ENCODE measurements at places on chromosomes 12 and 14.

- peak; percentile 78 for DNase-seq
Measured at GRCh38 chr14:89489761-89490437, 72.9 kb upstream of the FOXN3 start.

DNA sequence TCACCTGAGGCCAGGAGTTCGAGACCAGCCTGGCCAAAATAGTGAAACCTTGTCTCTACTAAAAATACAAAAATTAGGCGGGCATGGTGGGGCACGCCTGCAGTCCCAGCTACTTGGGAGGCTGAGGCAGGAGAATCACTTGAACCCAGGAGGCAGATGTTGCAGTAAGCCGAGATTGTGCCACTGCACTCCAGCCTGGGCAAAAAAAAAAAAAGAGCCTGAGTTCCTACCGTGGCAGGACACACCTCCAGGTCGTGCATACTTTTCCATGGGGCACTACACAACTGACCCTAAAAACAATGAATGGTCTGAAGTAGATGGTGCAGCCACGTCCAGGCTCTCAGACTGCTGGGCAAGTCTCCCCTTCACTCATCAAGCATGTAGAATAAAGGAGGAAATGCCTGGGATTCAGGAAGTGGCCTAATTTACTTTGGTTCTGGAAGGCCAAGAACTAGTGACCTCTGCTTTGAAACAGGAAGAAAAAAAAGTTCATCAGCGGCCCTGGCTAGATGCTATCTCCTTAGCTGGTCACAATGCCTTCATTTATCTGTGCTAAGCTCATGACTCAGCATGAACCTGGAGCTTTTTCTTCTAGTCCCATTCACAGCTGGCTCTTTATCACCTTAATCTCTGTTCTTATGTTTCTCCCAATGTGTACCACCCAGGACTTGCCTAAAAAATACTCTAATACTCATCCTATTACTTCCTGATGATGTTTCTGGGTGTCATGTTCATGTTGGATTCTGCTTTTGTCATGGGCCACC, 55.8 kb upstream of the OR6J1 start:
- no peak for DNase-seq

GRCh38 chr14:93045965-93046704, 69.6 kb downstream of the ITPK1 start:
- DNase-seq: peak; percentile 86

DNA sequence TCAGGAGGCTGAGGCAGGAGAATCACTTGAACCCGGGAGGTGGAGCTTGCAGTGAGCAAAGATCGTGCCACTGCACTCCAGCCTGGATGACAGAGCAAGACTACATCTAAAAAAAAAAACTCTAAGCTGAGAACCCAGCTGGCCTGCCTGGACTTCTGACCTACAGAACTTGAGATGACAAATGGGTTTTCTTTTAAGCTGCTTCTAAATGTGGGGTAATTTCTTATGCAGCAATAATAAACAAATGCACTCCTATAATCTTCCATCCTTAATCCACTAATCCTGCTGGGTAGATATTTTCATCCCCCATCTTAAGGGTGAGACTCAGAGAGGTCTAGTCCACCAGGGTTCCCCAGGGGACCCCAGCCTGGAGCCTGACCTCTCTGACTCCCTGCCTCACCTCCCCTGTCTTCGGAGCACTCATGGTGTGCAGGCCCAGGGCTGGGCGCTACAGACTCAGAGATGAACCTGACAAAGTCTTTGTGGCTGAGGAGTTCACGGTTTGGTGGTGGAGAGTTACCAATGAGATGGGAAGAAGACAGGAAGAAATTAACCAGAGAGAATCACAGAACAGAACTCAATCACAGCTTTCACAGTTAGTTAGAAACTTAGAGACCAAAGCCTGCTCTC, 39.7 kb upstream of the BDKRB2 start:
- DNase-seq: peak; percentile 58

DNA sequence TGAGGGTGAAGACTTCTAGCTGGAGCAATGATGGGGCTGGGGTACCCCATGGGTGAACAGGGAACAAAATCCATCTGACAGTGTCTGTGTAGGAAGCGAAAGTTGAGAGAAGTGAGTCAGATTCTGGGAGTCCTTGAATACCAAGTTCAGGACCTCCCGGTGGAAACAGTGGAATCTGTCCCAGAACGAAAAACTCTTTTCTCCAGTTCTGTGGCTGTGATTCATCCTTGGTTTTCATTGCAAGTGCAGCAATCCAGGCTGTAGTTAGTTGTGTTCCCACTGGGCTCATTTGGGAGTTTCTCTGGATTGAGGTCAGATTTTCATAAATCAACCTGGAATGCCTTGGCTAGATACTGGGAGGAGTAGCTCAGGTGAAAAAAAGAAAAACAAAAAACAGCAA, 120.7 kb downstream of the C12orf75 start:
- peak; percentile 82 for DNase-seq

GRCh38 chr12:92462049-92462448, 240.7 kb upstream of the PLEKHG7 start:
- DNase-seq: no peak

GRCh38 chr12:25328072-25328712, 77.5 kb upstream of the KRAS start:
- peak; percentile 66 for DNase-seq

DNA sequence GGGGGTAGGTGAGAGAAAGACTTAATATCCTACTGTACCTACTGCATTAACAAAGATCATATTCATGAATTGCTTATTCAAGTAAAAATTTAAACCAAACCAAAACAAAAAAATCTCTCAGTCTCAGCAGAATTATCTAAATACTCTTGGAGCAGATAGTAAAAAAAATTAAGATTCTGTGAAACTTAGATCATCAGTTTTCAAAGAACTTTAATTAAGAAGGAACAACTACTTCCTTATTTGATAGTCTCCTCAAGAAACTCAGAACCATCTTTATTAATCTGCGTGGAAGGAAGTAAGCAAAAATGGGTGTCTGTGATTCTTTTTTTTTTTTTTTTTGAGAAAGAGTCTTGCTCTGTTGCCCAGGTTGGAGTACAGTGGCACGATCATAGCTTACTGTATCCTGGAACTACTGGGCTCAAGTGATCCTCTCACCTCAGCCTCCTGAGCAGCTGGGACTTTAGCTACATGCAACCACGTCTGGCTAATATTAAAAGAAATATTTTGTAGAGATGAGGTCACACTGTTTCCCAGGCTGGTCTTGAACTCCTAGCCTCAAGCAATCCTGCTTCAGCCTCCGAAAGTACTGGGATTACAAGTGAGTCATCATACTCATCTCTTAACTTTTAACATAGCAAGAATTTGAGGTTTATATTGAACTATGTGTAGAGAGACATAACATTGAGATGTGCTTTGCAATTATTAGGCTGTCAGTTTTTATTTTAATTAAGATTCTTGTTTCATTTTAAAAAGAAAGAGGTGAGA, 37.4 kb downstream of the GAS2L3 start:
- peak; percentile 32 for DNase-seq

DNA sequence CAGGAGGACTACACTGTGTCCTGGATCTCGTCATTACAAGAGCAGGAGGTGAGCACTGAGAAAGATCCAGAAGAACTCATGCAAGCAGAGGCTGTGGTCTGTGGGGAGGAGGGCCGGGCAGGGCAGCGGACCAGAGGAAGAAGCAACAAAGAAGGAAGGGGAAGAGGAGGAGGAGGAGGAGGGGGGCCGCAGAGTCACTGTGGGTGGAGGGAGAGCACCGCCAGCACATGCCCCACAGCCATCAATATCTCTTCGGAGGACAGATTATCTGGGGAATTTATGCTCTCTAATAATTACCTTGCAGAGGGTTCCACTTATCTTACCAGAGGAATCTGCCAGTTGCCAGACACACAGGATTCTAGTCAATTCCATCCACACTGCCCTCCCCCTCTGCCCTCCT, 105.6 kb downstream of the DPF3 start:
- no peak for DNase-seq

DNA sequence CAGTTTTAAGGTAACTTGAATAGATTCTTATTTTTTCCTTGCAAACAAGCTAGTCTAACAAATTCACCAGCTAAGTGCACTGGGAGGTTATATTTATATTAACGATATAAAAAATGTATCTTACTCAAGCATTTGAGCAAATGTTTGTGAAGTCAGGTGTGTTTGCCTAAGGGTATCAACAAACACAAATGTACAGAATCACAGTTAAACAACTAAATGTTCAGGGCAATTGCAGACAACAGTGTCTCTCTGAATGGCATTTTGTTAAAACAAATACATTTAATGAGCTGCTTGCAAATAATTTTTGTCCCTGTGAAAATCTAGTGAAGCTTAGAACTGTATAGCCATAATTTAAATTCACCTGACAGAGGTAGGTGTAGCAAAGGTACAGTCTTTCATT, 28.2 kb upstream of the FLRT2 start:
- DNase-seq: no peak

GRCh38 chr12:132243596-132244310, 85.6 kb downstream of the GALNT9 start:
- no peak for DNase-seq

GRCh38 chr12:25245491-25245890, 5.2 kb downstream of the KRAS start:
- DNase-seq: no peak

GRCh38 chr12:126093908-126094307, 1028.7 kb downstream of the AACS start:
- DNase-seq: no peak

GRCh38 chr14:35898217-35898775, 72.2 kb downstream of the BRMS1L start:
- no peak for DNase-seq
